Thymus (tissue), 14 donors: ENCODE measurements at places on chromosomes 3 and 15. TPM values are rescaled to one million over a fixed set of nuclear protein-coding genes. Genes with fewer than 3 reads are reported as not detected.

DNA sequence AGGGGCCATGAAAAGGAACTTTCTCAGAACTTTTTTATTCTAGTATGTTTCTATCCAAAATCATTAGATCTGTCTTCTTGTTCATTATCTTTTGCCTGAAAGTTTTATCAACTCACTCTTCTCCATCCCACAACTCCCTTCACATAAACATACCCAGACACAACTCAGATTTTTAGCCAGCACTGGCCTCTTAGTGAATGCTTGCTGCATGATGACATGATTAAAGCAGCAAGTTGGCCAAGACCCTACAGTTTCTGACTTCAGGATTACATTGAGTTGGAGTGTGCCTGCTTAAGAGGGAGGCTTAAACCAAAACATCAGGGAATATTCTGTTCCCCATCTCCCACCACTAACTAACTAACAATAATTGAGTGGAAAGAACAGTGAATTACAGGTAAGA is 38.1 kb downstream of the PLSCR2 start:
- H3K27ac ChIP-seq = no peak overlapping the region
- no peak for DNase-seq
- no peaks in the 10 kb centered on the region for H3K36me3 ChIP-seq
- no peaks in the 10 kb centered on the region for H3K27me3 ChIP-seq
- no peak overlapping the region for H3K4me3 ChIP-seq

GRCh38 chr3:24595796-24596195 is 101.1 kb upstream of the THRB start:
- no peaks in the 10 kb centered on the region for H3K27me3 ChIP-seq
- H3K4me3 ChIP-seq = no peak overlapping the region
- H3K27ac ChIP-seq = no peak overlapping the region
- no peak for DNase-seq
- no peaks in the 10 kb centered on the region for H3K4me1 ChIP-seq

- no peaks in the 10 kb centered on the region for H3K36me3 ChIP-seq
- no peak overlapping the region for H3K4me3 ChIP-seq
- no peaks in the 10 kb centered on the region for H3K27me3 ChIP-seq
- H3K27ac ChIP-seq = no peak overlapping the region
- no peaks in the 10 kb centered on the region for H3K4me1 ChIP-seq
- DNase-seq = no peak
Observed at GRCh38 chr3:197305854-197306253, 7.4 kb upstream of the DLG1 start.

DNA sequence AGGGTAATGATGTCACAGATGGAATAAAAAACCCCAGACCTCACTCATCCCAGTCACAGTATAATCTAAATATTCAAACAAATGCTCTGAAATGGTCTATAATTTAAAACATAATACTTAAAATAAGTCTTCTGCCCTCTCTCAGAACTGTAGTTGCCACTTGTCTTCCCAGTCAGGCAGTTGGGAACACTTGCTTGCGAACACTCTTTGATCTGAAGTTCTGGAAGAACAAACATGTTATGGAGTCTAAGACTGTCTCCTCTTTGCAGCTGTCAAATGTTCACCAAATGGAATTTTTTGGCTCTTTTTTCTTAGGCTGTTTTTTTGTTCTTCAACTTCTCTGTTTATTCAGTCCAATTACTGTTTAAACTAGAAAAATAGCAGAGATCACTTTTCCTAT is 711.1 kb upstream of the GOLIM4 start:
- H3K36me3 ChIP-seq = no peaks in the 10 kb centered on the region
- DNase-seq = no peak
- H3K27ac ChIP-seq = no peak overlapping the region

DNA sequence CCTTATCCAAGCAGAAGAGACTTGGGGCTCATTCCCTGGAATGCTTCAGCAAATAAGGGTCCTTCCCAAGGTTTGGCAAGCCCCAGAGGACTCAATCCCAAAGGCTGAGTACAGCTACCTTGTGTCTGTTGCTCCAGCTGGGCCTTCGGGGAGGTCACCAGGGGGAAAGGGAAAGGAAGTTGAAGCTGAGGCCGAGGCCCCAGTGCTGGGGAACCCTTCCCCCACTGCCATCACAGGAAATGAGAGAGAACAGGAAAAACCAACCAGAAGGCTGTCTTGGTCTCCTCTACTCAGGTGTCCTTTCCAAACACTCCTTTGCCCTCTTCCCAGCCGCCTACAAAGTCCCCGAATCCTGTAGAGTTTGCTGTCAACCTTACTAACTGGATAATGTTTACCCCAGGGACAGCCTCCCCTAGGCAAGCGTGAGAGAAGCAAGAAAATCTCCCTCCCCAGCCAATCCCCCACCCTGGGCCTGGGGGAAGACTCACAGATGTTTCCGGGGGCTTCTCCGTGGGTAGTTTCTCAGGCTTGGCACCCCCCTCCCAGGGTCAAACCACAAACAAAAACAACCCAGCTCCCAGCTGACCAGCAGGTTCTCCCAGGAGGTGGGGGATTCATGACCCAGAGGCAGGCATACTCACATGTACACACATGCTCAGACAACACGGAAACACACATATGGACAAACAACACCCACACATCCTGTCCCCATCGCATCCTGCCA is 5.5 kb downstream of the CSRNP1 start:
- no peaks in the 10 kb centered on the region for H3K27me3 ChIP-seq
- H3K4me1 ChIP-seq = peaks cover 77% of the 10 kb centered on the region
- H3K4me3 ChIP-seq = peak overlapping the region; percentile 62
- H3K27ac ChIP-seq = peak overlapping the region; percentile 89
- peaks cover 34% of the 10 kb centered on the region for H3K36me3 ChIP-seq

GRCh38 chr3:123419181-123419849 is 29.6 kb downstream of the ADCY5 start:
- H3K4me3 ChIP-seq = no peak overlapping the region
- H3K36me3 ChIP-seq = no peaks in the 10 kb centered on the region
- no peaks in the 10 kb centered on the region for H3K27me3 ChIP-seq
- no peak for DNase-seq

DNA sequence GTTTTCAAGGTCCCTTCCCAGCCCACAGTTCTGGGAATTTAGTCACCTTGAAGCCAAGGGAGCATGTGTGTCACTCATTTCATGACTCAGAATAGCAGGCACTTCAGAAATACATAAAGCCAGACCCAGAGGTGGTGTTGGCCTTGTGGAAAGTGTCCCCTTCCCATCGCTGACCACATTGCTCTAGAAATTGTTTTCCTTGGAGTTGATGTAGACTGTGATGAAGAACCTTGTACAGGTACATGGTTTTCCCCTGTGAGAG is 158.8 kb downstream of the SLCO3A1 start:
- no peaks in the 10 kb centered on the region for H3K27me3 ChIP-seq
- no peaks in the 10 kb centered on the region for H3K4me1 ChIP-seq
- H3K27ac ChIP-seq = no peak overlapping the region
- no peak for DNase-seq

- no peak overlapping the region for H3K4me3 ChIP-seq
- DNase-seq = no peak
- no peaks in the 10 kb centered on the region for H3K36me3 ChIP-seq
- no peak overlapping the region for H3K27ac ChIP-seq
- peaks cover 25% of the 10 kb centered on the region for H3K4me1 ChIP-seq
Observed at GRCh38 chr15:31131853-31132375, 30.4 kb upstream of the TRPM1 start.

DNA sequence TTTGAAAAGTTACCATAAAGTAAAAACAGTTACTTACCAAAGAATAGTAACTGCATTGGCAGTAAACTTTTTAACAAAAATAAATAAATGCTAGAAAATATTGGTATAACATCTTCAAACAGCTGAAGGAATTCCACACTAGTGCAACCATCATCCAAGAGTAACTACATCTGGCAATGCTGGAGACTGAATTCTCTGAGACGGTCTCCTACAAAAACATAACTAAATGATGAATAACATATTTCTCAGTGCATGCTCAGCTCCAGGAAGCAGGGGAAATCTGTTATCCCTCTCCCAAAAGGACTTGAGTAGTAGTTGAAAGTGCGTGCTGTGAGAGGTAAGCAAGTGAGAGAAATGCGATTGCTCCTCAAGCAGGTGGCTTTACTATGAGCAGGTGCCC is 526.8 kb upstream of the CCDC54 start:
- no peaks in the 10 kb centered on the region for H3K4me1 ChIP-seq
- no peak overlapping the region for H3K4me3 ChIP-seq
- no peak overlapping the region for H3K27ac ChIP-seq
- no peaks in the 10 kb centered on the region for H3K36me3 ChIP-seq
- no peak for DNase-seq

- no peaks in the 10 kb centered on the region for H3K27me3 ChIP-seq
- no peak for DNase-seq
- H3K36me3 ChIP-seq = peaks cover 33% of the 10 kb centered on the region
- no peak overlapping the region for H3K27ac ChIP-seq
- H3K4me1 ChIP-seq = no peaks in the 10 kb centered on the region
Observed at GRCh38 chr15:25091421-25092158, 136.8 kb downstream of the SNRPN start.

DNA sequence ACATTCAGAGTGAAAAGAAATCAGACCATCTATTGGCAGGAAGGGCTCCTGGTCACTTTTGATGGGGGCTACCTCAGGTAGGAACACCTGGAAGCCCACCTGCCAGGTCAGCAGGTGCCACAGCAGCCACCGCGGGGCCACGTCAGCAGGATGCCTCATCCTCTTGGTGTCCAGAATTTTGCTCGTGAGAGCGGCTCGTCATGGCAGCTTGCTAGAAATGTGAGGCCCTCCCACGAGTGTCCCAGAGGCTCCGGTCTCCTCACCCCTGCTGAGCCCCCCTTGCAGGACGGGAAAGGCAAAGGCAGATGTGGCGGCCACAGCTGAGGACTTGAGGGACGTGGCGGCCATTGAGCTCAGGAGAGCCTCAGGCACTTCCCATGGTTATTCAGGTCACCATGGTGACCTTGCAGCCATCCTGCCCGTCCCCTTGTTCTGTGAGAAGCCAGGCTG is 129.4 kb downstream of the LRRK1 start:
- no peak overlapping the region for H3K27ac ChIP-seq
- no peaks in the 10 kb centered on the region for H3K27me3 ChIP-seq
- H3K36me3 ChIP-seq = no peaks in the 10 kb centered on the region
- H3K4me1 ChIP-seq = no peaks in the 10 kb centered on the region

GRCh38 chr3:114122027-114122709 is 56.7 kb downstream of the DRD3 start:
- no peaks in the 10 kb centered on the region for H3K36me3 ChIP-seq
- DNase-seq = no peak
- no peak overlapping the region for H3K4me3 ChIP-seq
- H3K27me3 ChIP-seq = no peaks in the 10 kb centered on the region
- H3K4me1 ChIP-seq = no peaks in the 10 kb centered on the region

- DNase-seq = no peak
- no peak overlapping the region for H3K27ac ChIP-seq
- no peaks in the 10 kb centered on the region for H3K27me3 ChIP-seq
- H3K4me1 ChIP-seq = no peaks in the 10 kb centered on the region
- H3K4me3 ChIP-seq = no peak overlapping the region
- H3K36me3 ChIP-seq = no peaks in the 10 kb centered on the region
Observed at GRCh38 chr15:87929841-87930240, 326.7 kb downstream of the NTRK3 start.

DNA sequence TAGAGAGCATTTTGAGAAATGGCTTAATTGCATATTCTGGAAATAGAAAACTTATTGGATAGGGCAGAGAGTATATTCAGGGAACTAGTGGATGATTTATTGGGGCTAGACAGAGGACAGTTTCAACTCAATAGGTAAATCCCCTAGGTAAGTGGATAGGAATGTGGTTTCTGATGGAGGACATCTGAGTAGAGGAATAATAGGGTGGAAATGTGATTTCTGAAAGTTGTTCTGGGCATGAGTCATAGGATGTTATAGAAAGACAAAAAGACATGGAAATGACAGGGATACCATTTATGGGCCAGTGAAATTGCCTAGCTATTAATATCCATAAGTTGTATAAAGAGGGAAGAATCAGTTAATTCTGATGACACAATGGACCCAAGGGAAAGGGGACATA is 563.3 kb upstream of the GOLIM4 start:
- no peaks in the 10 kb centered on the region for H3K36me3 ChIP-seq
- no peak overlapping the region for H3K4me3 ChIP-seq
- DNase-seq = no peak
- no peak overlapping the region for H3K27ac ChIP-seq
- H3K4me1 ChIP-seq = no peaks in the 10 kb centered on the region

Gene SI
- total RNA-seq = 0.05 TPM

Gene HIGD2B
- total RNA-seq = 0.09 TPM

Gene FGF12
- total RNA-seq = 0.19 TPM

Gene ST3GAL6
- total RNA-seq = 16.8 TPM

Gene ROBO2
- 9.3 TPM for total RNA-seq

Gene TGM5
- 0.19 TPM for total RNA-seq

Gene HYKK
- 2.2 TPM for total RNA-seq

Gene GOLGA6L7
- not detected for total RNA-seq

Gene IMPG2
- total RNA-seq = 0.52 TPM

Gene ILDR1
- total RNA-seq = 0.76 TPM

Gene HAUS2
- total RNA-seq = 24.5 TPM
